Hypothalamus (tissue), 51 donors: ENCODE measurements at places on chromosomes 6 and 20.

- no peak for DNase-seq
Observed at GRCh38 chr20:59559024-59559817, 45.1 kb upstream of the PHACTR3 start.

DNA sequence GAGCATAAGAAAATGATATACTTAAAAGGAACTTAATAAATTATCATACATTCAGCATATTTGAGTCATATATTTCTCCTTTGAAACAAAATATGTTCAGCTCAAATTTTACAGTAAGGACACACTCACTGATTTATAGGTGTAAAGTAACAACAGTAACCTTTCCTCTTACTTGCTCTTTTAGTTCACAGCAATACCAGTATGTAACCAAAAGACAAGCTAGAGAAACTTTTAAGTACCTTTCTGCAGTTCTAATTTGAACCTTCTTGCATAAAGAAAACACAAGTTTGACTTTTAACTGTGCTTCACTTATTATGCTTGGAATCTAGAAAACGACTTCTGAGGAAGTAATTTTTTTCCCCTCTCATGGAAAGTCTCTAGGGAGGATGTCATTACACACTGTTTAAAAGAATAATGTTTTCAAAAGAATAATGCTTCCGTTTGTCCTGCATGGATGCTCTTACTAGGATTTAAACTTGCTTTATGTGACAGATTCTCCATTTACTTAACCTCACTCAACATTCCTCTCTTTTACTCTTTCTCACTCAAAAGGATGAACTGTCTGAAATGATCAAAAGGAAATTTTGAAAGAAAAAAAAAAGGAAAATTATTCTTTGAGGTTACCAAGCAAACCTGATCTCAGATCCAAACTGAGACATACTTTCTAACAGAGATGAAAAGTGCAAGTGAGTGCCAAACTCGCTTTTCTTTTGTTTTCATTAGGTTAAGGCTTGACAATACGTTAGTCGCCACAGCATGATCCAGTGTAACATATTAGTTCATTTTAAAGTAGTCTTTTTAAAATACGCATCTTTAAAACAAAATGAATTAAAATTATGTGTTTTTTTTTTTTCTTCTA, 22.4 kb upstream of the CALHM6 start:
- DNase-seq: no peak

DNA sequence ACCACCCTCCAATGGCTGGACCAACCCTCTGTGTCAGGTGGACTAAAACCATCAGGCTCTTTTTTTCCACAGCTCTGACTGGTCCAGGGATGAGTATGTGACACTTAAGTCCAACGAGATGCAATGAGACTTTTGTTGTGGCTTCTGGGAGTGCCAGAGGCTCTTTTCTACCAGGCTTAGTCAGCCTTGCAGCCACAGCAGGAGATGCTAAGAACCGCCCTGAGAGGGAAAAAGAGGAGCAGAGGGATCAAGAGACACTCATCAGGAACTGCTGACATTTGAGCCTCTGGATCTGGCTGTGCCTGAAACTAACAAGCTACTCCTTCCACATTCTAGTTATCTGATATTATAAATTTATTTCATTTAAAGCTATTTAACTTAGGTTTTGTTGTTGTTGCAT, 270.9 kb upstream of the SULF2 start:
- no peak for DNase-seq

DNA sequence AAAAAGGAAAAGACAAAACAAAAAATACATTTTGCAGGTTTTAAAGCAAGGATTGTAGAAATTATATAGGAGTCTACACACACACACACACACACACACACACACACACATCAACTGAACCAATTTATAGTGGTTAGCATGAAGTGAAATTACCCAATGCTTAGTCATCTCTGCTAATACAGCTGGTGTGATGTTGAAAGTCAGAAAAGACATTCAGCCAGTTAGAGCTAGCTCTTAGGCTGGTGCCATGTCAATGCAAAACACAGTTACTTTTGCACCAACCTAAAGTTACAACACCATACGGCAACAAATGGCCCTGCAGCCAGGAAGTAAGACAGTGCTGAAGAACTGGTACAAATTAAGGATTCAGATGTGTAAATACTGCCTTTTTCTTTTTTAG, 15.2 kb downstream of the FAM210B start:
- no peak for DNase-seq

GRCh38 chr20:53212018-53212417, 239.9 kb downstream of the TSHZ2 start:
- DNase-seq: no peak

GRCh38 chr6:56450882-56451739, 191.6 kb downstream of the DST start:
- peak; percentile 21 for DNase-seq

- DNase-seq: no peak
Observed at GRCh38 chr6:142236691-142237090, 65.1 kb upstream of the ADGRG6 start.

- DNase-seq: no peak
Observed at GRCh38 chr6:157823001-157823527, at the start of gene SNX9. Gene SNX9, plus strand, starts transcription at chr6:157823246. Its CDS starts 189 bp downstream, at chr6:157823435.

DNA sequence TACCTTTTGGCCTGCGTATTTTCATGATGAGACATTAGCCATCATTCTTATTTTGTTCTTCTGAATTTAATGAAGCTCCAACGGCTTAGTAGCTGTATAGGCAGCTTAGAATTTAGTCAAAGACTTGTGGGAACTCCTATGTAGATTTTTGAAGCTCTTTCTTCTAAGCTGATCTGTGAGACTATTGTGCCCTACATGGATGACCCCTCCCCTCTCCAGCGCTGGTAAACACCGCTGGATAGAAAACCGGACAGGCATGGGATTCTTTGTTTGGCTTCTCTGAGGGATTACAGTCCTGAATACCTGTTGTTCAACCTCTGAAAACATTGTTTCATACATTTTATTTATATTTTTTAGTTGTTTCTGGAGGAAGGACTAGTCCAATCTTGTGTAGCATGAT, 1353.4 kb downstream of the GRIK2 start:
- no peak for DNase-seq

DNA sequence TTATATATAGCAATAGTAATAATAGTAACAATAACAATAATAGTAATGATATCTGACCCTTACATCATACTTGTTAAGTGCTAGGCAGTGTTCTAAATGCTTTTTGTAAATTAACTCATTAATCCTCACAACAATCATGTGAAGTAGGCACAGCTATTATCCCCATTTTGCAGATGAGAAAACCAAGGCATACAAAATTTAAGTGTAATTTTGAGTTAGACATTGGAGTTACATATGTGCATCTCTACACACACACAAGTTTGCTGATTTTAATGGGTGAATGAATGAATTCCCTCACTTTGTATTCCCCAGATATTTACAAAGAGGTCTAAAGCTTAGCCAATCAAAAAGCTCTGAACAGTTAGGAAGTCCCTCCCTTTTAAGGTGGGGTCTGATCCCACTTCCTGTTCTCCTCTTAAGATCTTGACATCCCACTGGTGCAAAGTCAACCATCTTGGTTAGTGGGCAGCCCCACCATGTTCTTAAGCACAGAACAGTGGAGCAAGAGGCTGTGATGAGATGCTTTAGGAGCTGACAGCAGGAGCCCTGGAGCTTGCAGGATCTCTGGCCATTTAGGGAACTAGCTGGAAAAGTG, 85.3 kb upstream of the FOXP4 start:
- DNase-seq: no peak

DNA sequence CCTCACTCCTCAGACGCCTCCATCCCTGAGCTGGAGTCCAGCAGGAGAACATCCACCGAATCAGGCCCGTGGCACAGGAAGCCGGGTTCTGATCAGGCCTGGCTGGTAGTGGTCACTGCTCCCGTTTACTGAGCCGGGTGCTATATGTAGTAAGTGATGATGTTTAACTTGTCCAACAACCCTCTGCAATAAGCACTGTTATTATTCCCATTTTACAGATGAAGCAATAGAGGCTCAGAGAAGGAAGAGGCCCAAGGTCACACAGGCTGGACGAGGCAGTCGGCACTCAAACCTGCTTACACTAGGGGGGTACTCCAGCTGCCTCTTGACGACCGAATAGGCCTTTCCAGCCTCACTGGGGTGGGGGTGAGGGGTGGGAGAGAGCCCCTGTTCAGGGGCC, 14.3 kb upstream of the VSTM2L start:
- no peak for DNase-seq
